ENCODE measurements at places on chromosomes 5 and 9.

- no peak for DNase-seq
Measured at GRCh38 chr5:14356305-14356704, 213.2 kb downstream of the TRIO start.

- DNase-seq = no peak
Measured at GRCh38 chr9:88034964-88035363, 60.6 kb upstream of the CDK20 start.

GRCh38 chr5:61379677-61380076, 47.6 kb downstream of the ZSWIM6 start:
- no peak for DNase-seq

- DNase-seq = no peak
Measured at GRCh38 chr5:151464101-151464500, 16.7 kb downstream of the SLC36A1 start.

DNA sequence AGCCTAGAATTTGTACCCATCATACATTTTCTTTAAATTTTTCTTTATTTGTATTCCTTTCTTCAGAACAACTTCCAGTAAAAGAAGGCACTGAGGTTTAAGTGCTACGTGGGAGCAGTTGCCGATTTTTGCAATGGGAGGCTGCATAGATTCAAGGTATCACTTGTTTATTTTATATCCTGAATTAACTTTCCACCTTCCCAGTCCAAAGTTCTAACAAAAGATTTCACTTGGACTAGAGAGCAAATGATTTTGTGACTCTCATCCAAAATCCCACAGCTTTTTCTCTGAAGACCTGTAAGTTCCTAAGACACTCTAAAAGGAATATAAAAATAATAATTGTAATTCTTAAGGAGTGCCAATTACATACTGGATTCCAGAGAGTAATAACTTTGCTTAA, 139.1 kb upstream of the SPRY4 start:
- no peak for DNase-seq

- DNase-seq = no peak
Measured at GRCh38 chr9:135039916-135040645, 47.4 kb upstream of the OLFM1 start.

DNA sequence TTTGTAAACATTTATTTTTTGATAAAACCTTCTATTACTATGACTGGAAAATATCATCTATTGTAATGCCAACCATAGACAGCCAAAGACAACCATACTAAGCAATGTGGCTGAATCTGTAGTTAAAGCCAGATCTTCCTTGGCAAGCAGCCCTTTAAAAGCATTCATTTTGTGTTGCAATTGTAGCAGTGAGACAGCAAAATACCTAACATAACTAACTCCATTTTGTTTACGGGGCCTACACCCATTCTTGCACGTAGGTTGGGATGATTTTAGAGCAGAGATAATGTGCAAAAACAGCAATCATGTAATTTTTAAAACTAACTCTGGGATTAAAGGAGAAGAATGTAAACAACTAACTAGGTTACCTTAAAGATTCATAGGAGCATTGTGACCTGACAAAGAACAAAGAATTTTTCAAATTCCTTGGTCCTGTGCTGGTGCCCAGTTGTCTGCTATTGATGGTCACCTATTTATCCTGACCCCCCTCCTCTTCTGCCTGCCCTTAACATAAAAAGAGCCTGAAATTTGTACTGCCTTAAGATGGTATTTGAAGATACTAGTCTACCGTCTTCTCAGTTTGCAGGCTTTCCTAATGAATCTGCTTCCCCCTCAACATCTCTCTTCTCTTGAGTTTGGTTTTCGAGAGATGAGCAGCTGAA, 10.6 kb downstream of the IFNA1 start:
- no peak for DNase-seq

DNA sequence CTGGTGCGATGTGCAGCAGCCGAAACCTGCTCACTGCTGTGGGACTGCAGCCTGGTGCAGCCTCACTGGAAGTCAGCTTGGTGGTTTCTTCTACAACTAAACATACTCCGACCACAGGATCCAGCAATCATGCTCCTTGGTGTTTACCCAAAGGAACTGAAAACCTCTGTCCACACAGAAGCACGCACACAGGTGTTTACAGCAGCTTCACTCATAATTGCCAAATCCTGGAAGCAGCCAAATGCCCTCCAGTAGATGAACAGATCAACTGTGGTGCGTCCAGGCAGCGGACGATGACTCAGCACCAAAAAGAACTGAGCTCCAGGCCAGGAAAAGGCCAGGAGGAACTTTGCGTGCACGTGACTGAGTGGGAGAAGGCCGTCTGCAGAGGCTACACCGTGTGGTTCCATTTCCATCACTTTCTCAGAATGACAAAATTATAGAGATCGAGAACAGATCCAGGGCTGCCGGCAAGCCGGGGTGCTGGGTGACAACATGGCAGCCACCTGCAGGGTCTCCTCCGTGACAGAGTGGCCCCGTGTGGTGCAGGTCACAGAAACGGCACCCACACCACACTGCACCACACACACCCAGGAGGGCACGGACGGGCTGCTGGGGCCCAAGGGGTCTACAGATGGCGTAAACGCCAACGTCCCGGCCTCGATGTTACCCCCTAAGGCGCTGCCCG, 23.1 kb upstream of the NSMF start:
- DNase-seq = no peak

GRCh38 chr9:134839455-134840125, 41.0 kb upstream of the FCN2 start:
- no peak for DNase-seq

DNA sequence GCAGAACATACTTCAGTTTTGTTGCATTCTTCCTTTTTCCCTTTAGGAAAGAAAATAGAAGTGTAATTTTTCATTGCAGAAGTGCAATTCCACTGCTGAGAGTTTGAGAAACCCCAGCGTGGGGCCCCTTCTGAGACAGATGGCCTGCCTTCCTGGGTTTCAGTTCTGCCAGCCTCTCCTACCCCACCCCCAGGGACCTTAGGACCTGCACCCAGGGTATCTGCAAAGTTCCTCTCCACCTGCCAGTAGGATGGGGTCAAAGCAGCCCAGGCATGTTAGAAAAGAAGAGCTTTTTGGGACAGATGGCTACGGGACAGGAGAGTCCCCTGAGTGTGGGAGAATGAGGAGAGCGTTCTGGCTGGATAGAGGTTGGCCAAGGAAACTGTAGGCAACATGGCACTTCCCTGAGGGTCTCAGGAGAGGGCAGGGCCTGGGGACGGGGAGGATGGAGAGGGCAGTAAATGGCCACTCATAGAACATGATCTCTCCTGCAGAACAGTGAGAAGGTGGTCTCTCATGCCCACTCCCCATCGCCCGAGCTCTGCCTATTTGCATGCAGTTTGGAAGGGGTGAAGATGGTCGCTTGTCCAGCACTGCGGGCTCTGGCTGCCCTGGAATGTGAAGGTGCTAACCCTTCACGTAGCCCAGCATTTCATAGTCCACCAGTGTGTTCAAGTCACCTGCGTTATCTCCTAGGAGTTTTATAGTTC, at the start of gene TIFAB:
Gene TIFAB (minus strand): TSS at position 31 of the 710 bp plus-strand sequence. CDS start 2,412 bp downstream, outside the sequence.
- DNase-seq = no peak

- no peak for DNase-seq
Measured at GRCh38 chr5:56620903-56621677, 194.3 kb upstream of the MAP3K1 start.
